Activated CD4-positive, alpha-beta T cell treated with anti-CD3 and anti-CD28 coated beads, Interleukin-2, amount 50 U/mL, for 4 hours (primary cell): ENCODE measurements at places on chromosomes 7 and 10.

GRCh38 chr10:19317952-19318351 lies 269.4 kb downstream of the MALRD1 start:
- DNase-seq: no peak

GRCh38 chr10:91798649-91799611 lies 704 bp downstream of the TNKS2 start:
- peak; percentile 20 for DNase-seq

- no peak for DNase-seq
Measured at GRCh38 chr7:35520810-35521625, 173.9 kb downstream of the HERPUD2 start.

DNA sequence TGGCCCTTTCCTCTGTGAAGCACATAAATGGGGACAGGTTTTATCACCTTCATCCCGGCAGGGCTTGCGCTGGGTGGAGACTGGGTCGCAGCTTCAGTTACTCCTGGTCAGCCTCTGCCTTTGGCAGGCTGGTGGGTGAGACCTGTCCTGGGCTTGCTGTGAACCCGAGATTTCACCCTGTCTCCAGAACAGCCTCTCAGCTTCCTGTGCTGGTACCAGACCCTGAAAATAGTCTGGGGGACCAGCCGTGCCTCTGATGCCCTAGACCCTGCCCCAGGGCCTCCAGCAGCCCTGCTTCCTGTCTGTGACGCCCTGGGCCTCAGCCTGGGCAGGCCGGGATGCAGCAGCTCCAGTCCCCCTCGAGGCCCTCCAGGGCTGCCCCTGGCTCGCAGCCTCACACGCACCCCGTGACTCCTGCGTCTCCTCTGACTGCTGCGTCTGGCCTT lies 13.2 kb upstream of the PWWP2B start:
- no peak for DNase-seq

- no peak for DNase-seq
Measured at GRCh38 chr7:129951226-129952085, 1.3 kb downstream of the UBE2H start.

- DNase-seq: no peak
Measured at GRCh38 chr10:125591886-125592285, 91.1 kb downstream of the TEX36 start.

DNA sequence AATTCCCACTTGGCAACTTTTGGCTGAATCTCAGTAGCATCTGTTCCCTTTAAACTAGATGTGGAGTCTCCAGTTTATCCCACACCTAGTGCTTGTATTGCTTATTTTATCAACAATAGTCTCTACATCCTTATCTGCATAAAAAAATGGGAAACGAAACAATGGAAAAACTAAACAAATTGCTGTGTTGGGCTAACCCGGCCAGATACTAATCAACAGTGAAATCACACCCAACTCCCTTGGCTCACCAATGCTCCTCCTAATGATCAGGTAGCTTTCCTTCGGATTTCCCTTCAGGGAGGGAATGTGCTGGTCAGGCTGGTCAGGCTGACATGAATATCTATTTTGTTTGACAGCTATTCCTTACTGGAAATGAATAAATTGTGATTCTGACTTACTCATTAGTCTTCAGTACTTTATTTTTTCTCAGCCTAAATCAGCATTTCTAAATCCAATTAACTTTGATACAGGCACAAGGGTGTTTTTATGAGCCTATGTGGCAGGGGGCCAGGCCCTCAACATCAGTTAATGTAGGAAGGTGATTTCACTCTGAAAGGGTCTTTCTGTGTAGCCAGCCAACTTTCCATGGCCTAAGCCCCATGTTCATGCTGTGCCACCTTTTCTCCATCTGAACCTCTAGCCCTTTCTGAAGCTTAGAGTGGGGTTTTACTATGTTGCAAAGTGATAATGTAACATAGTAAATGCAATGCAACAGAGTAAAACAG lies 170.5 kb upstream of the NPSR1 start:
- no peak for DNase-seq

DNA sequence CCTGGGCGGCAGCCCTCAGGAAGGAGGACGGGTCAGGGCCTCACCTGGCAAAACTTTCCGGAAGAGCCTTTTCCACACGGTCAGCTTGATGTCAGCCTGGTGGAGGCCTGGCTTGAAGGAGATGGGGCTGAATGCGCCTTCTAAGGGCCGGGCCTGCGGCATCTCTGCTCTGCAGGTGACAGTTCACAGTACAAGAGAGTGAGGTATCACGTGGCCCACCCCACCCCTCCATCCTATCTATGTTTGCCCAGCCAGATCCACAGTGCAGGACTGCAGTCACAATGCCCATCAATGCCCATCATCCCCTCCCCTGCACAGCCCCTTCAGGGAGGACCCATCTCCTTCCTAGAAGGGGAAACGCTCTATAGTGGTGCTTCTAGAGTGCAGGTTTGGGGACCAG lies 7.9 kb upstream of the NSUN5 start:
- no peak for DNase-seq

- no peak for DNase-seq
Measured at GRCh38 chr7:88759230-88760135, at the start of gene ZNF804B. Gene ZNF804B (plus strand): TSS chr7:88759700. CDS start chr7:88759977, 277 bp downstream.

- no peak for DNase-seq
Measured at GRCh38 chr7:76191783-76192240, 9.9 kb upstream of the SRRM3 start.

GRCh38 chr10:45404770-45405120 lies 30.7 kb downstream of the ALOX5 start:
- DNase-seq: no peak

DNA sequence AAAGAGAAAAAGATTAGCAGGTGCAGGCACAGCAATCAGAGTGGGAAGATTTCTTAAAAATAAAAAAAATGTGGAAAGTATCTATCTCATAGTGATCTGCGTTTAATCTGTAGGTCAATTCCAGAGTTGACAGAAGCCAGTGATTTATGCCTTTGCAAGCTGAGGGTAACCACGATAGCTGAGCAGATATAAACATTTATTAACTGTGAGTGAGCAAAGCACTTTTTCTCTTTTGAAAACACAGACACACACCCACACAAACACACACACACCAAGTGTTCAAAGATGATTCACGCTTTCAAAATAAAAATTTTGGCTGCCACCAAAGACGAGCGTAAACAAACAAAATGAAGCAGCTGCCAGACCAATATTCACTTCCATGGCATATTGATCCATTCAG lies 243.2 kb upstream of the SLC26A5 start:
- no peak for DNase-seq

DNA sequence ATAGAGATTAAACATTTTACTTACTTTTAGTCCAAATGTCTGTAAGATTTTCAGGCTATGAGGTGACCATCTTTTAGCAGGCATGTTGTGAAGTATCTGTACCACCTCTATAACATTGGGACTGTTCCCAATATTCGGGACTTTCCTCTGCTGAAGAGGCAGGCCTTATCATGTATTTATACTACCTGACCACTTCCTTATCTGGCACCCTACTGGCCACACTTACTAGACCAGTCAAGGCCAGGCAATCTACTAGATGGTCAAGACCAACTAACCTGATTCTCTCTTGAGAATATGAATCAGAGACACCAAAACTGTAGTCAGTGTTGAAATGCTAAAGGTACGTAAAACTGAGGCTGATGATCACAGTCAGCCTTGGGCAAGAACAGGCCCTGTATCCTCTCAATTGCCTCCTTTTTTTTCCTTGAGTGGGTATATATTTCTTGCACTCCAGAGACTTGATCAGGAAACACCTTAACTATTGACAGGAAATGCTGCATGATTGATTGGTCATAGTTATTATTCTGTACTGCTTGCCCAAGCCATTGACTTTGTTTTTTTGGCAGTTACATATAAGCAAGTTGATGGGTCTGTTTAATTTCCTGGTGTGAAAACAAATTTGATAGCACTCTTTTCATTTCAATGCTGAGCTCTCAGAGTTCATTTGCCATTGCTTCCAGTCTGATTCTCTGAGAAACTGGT lies 5.2 kb upstream of the PRKAR2B start:
- DNase-seq: no peak

- DNase-seq: no peak
Measured at GRCh38 chr7:112782498-112782897, 7.7 kb downstream of the TMEM168 start.

DNA sequence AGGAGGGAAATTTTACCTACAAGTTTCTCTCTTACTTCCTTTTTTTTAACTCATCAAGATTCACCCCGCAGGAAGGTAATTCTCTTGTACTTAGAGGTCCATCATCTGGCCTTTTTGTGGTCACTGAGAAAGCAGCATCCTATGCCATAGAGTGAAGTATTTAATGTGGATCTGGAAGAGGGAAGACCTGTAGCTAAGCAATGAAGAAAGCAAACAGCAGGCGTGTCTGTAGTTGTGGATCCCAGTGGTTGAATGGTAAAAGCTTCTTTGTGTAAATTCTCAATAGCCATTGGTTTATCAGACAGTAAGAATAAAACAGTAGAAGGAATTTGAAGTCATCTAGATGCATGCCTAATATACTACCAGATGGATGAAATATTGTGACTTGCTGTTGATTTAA lies 196.4 kb downstream of the ANKRD7 start:
- no peak for DNase-seq

DNA sequence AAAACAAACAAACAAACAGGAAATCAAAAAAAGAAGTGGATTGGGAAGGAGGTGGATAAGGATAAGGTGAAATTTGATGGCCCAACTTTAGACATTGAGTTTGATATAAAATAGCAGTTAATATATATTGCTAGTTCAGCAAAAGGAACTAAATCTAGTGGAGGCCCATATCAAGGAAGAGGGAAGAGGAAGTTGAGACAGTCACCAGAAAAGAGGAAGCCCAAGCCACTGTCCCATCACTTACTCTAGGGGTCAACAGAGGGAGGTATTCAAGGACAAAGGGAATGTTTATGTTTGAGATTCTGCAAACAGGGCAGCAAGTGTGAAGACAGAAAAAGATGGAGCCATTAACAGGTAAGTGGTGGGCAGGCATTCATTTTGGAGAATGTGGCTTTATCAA lies 3.7 kb downstream of the LAMTOR4 start:
- DNase-seq: no peak

DNA sequence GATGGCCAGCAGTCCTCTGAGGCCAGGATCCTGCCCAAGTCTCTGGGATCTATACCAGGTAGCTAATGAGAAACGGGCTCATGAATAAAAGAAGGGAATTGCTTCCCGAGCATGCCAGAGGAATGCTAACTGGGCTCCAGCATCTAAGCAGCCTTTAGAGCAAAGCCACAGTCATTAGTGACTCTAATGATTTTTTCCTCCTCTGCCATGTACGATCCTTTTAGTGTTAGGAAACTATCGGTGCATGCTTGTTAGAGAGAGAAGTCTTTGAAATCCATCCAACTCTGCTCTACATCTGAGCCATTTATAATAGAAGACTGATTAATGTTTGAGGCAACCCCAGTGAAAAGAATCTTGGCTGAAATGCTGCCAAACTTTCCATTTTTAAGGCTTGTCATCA lies 124.9 kb upstream of the TCERG1L start:
- DNase-seq: no peak
